ENCODE measurements at places on chromosomes 16 and 17.

- DNase-seq, result no peak
These were observed 119.0 kb upstream of the EEF2KMT start for GRCh38 chr16:5216441-5217080.

- no peak for DNase-seq
These were observed 68.9 kb upstream of the KCNJ16 start for GRCh38 chr17:70006159-70006558.

DNA sequence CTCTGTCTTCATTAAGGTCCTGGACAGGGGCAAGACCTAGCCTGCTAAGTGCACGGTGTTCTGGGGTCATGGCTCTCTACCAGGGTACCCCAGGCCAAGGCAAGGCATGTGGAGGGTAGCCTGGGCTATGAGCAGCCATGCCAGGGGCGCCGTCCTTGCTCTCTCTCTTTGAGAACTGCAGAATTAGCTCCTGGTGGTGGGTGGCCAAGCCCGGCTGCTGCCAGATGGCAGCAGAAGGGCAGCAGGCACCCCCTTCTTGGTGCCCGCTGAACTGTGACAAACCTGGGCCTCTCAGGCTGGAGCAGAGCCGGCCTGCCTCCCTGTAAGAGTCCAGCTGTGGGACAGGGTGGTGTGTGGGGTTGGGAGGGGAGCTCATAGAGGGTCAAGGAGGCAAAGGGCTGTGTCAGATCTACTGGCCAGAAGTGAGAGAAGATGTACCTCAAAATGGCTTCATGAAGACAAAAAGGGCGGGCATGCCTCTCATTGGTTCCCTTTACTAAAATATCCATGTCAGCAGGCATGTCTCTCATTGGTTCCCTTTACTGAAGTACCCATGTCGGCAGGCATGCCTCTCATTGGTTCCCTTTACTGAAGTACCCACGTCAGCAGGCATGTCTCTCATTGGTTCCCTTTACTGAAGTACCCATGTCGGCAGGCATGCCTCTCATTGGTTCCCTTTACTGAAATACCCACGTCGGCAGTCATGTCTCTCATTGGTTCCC is 81.7 kb upstream of the SDK2 start:
- DNase-seq, result no peak

DNA sequence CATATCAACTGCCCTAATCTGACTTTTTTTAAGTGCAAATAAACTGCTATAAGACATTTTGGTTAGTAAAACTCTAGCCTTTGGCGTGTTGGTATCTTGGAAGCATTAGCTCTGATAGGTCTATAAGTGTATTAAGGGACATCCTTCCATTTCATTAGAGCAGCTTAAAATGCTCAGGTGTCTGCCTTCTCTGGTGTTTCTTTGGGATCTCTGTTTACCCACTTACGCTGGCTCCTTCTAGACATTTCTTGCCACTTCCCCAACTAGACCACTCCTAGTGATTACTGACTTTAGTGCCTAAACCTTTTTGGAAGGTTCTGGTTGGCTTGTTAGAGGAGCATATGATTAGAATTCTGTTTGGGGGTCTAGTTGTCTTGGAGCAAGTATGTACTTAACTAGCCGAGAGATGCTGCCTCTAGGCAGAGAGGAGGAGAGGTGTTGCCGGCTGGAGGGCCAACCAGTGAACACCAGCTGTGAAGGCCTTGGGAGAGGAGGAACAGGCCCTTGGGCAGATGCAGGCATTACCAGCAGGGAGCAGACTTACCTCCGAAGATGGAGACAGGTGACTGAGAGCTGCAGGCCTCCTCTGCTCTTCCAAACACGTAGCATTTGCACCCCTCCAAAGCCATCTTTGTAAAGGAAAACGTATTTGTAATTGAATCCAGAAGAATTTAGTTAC is 15.2 kb upstream of the CLEC18C start:
- no peak for DNase-seq

GRCh38 chr16:17607075-17607509 is 136.3 kb upstream of the XYLT1 start:
- no peak for DNase-seq

GRCh38 chr16:13306161-13306995 is 405.0 kb downstream of the SHISA9 start:
- DNase-seq, result no peak

DNA sequence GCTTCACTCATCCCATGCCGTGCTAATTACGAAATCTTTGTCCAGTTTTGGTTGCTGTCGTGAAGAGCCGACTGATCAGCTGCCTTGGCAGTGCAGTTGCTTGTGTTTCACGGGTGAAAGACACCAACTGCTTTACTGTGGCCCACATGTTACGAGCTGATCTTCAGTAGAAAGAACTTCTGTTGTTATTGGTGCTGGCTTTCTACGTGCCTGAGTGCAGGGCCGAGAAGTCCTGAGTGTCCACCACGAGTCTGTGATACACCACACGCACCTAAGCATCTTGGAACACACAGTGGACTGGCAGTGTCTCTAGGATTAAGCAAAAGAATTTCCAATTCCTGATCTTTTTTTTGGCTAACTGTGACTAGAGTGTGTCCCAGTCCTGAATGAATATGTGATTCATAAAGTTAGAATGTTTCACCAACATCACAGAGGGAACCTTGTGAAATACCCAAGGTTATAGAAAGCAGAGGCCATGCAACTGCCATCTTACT is 70.4 kb upstream of the CLEC18A start:
- DNase-seq, result no peak

- DNase-seq, result no peak
These were observed 53.9 kb upstream of the ERCC4 start for GRCh38 chr16:13866073-13866472.

GRCh38 chr16:74099530-74099929 is 197.1 kb upstream of the PSMD7 start:
- no peak for DNase-seq

DNA sequence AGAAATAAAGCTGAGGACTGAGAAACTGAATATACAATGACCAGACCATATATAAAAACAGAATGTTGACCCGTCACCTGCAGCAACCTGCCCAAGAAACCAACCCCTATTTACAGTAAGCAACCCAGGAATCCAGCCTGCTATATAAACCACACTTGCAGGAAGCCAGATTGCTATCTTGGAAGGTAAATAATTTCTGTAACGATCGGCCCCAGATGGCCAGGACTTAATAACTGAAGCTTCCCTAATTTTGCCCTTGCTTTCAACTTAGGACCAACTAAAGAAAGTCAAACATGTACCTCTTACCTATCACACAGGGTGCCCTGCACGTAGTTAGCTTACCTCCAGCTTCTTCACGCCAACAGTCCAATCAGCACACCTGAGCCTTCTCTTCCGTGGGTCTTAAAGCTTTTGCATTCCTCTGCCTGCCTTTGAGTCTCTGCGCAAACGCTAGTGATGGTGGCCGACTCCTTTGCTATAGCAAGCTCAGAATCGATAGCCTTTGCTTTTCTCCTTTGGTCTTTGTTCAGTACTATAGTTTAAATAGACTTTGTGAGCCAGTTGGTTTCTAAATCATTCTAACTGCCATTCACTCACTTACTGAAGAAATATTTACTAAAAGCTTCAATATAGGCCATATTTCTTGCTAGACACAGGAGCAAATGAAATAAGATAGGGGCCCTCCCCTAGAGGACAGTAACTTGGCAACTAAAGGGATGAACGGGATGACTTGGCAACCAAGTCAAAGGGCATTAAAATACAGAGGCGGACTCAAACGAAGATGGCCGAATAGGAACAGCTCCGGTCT is 31.3 kb downstream of the MPHOSPH6 start:
- DNase-seq, result no peak

DNA sequence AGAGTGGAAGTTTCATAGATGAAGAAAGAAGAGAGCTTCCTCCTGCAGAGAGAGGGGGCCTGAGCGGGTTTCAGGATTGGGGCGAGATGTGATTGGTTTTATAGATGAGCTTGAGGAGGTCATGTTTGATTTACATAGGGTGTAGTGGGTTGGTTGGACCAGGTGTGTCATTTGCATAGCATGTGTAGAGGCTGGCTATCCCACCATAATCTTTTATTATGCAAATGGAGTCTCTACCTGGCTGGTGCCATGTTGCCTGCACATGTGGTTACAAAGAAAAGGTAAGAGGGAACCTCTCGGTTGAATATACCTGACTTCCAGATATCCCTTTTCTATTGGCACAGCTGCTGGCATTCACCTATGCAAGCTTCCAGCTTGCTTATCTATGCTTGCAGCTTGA is 228.1 kb downstream of the BCAS3 start:
- no peak for DNase-seq

- no peak for DNase-seq
These were observed 465.4 kb downstream of the CDH11 start for GRCh38 chr16:64656471-64656870.

- DNase-seq, result no peak
These were observed 17.1 kb upstream of the C17orf113 start for GRCh38 chr17:42067371-42068091.

DNA sequence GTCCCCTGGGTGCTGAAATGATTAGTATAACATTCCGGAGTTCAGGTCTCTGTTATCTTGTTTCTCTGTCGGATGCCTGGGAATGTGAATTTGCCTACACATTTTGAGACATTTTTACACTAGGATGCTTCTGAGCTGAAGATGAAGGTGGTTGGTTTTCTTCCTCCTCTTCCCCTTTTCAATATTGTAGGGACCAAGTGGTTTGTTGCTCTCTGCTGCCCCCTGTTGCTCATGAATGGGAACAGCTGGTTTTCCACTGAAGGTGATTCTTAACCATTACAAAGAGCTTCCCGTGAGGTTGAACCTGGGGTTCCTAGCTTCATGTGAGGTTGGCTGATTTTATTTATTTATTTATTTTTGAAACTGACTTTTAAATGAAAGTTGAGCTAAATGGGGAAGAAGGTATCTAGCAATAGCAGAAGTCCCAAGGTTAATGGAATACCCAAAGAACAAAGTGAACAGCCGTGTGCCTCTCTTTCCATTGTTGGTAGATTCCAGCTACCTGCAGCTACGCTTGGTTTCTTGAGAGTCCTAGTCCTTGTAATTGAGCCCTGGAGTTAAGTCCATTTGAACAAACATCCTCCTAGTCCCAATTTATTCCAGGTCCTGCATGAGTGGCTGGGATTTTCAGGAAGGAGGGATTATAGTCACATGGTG is 983.9 kb upstream of the EEF2KMT start:
- DNase-seq, result no peak

GRCh38 chr16:83912519-83913244 is 13.8 kb downstream of the MLYCD start:
- DNase-seq, result no peak

DNA sequence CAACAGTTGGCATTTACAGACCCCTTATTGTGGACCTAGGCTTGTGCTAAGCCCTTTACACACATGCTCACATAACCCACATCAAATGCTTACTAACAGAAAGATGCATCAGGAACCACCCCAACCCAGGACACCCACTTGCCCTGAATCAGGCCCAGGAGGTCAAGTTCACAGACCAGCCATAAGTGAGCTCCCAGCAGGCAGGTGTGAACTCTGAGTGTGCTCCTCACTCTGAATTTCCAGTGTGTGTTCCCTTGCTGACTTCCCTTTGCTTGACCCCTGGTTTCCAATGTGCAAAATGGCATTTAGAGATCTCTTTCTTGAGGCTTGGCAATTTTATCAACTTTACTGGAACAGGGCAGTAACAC is 87.0 kb downstream of the BMERB1 start:
- DNase-seq, result no peak

GRCh38 chr16:28935346-28935745 is 3.6 kb downstream of the CD19 start:
- DNase-seq, result no peak

DNA sequence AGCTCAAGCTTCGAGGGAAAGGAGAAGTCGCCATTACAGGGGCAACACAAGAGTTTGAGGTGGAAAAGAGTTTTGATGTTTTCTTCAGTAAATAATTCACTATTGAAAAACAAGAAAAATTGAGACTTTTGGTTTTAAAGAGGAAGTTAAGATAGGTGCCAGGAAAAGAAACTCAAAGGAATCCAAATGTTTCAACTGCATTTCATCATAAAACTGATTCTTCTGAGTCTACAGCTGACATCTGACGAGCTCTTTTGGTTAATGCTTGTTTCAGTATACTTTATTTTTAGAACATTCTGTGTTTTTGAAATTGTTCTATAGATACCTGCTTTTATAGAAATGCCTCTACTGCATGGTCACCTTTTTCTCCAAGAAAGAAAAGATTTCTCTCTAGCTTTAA is 54.0 kb downstream of the ERN1 start:
- DNase-seq, result no peak

GRCh38 chr16:17408296-17408695 is 62.5 kb downstream of the XYLT1 start:
- no peak for DNase-seq

DNA sequence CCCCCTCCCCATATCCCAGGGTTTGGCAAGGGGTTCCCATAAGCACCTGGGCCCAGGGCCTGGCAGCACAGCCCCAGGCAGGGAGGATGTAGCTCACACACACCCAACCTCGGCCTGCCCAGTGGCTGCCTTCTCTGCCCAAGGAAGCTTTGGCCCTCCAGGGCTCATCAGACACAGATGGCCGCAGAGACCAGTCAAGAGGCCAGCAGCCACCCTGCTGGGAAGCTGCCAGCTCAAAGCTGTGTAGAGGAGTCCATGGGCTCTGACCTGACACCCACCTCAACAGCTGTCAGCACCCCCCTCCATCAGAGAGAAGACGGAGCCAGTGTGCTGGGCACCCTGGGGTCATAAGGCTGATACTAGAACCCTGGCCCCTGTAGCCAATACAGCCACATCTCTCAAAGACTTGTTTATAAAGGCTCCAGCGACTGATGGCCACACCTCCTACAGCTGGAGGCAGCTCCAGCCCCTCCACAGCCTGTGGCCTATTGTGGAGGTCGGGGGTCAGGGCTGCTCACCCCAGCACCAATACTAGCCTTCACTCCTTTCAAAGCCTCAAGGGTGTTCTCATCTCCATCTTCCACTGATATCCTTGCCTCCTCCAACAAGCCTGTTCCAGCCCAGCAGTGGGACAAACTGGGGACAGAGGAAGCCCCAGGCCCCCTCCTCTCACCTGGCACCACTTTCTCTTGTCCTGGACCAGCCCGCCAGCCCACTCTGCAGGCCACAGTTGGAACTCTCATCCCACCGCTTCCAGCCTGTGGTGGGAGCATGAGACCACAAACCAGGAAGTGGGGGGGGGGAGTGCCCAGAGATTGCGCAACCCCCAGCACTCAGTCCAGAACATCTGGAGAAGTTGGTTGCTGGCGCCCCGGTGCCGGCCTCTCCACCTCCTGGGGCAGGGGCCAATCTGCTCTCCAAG is 2.2 kb upstream of the MPG start:
- no peak for DNase-seq

DNA sequence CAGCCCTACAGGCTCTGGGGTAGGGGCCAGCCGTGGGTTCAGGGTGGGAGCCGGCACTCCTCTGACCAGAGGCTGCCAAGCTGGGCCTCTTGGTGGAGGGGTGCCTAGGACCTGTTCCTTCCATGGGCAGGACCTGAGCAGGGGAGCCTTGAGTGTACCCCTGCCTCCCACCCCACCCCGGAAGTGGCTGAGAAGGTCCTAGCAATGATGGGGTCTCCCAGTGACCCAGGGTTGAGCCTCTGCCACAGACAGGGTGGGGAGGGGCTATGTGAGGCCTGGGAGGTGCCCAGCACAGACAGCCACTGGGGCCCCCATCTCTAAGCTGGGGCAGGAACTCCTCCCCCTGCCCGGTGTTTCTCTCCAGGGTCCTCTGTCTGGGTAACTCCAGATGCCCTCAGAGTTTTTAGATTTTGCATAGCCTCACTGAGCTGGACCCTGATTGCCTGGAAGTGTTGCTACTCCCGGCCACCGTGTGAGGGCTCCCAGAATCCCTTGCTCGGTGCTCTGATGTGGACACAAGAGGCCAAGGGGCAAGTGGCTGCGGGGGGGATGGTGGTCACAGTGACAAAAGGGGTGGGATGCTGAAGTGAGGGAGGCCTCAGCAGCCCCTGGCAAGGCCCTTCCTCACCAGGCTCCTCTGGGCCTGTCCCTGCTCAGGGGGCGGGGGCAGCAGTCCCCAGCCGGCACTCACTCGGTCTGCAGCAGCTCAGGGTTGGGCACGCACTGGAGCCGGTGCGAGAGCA is 6.4 kb upstream of the MTSS2 start:
- no peak for DNase-seq
